ENCODE measurements at places on chromosomes 6 and 20.

DNA sequence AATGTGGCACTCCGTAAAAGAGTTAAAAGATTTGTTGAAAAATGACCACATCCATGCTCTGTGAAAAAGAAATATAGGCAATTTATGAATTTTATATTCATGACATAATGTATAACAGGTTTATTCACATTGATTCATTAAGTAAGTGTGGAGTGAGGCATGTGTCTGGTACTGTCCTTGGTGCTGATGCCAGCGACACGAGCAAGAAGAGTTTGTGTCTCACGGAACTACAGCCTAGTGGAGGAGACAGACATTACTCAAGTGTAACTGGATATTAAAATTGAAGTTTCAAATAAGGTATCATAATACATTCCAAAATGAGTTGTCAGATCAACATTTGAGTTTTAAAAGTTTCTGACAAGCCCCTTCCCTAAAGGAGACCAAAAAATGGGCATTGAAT, 158.2 kb upstream of the PRND start:
- DNase-seq: no peak

DNA sequence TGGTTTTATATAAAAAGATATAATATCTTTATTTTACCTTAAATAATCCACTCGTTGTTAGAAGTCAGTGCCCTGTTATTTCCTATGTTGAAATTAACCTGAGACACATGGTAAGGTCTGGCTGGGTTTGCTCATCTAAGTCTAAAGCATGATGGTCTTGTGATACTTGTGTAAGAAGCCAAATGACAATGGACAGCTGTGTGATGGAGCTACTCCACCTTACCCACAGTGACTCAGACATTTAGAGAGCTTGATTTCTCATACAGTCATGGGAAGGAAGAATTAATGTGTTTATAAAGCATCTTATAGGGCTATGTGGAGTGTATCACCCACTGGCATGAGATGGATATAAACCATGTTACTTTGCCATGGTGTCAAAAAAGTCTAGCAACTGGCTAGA, 11.7 kb downstream of the CTCFL start:
- DNase-seq: no peak

GRCh38 chr20:62739067-62739466, 30.4 kb downstream of the NTSR1 start:
- no peak for DNase-seq

- DNase-seq: no peak
These were observed 135.1 kb upstream of the COL21A1 start for GRCh38 chr6:56382416-56382940.

- no peak for DNase-seq
These were observed 450.8 kb upstream of the SOX4 start for GRCh38 chr6:21142741-21143140.

DNA sequence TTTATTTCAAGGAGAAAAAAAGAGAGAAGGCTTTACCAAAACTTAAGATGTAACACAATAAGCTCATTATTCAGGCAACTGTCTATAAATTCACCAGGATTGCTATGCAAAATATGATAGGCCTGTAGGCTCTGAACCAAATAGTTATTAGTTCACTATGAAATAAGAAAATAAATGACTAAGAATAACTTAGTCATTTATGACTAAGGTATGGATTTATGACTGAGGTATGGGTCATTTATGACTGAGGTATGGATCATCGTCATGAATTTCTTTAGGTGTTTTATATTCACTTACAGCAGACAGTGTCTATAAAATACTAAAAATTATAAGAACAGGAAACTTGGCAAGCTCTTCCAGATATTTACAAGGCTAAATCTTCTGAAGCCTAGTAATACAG, 52.1 kb upstream of the SNX9 start:
- no peak for DNase-seq

GRCh38 chr20:40960521-40960956, 68.1 kb upstream of the TOP1 start:
- DNase-seq: no peak

- no peak for DNase-seq
These were observed 135.0 kb upstream of the SGK1 start for GRCh38 chr6:134452906-134453305.

DNA sequence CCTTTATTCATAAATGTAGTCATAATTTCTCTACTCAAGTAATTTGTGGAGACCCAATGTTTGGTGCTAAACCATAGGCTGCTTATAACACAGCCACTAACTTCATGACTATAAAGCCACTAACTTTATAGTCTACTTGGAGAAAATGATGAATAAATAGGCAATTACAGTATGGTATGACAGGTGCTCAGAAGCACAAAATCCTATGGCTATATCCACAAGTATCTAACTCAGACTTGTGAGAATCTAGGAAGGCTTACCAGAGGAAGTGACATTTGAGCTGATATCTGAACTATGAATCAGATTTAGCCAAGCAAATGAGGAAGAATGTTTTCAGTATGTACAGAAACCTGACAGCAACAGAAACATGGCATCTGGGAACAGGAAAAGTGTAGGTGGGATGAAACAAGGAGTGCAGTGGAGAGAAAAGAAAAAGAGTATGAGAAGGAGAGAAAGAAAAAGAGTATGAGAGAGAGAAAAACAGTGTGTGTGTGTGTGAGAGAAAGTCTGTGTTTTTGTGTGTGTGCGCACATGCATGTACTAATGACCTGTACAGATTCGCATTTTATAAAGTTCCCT, 59.9 kb downstream of the REV3L start:
- no peak for DNase-seq

- DNase-seq: no peak
These were observed 148.3 kb downstream of the SMOC2 start for GRCh38 chr6:168589275-168589674.

DNA sequence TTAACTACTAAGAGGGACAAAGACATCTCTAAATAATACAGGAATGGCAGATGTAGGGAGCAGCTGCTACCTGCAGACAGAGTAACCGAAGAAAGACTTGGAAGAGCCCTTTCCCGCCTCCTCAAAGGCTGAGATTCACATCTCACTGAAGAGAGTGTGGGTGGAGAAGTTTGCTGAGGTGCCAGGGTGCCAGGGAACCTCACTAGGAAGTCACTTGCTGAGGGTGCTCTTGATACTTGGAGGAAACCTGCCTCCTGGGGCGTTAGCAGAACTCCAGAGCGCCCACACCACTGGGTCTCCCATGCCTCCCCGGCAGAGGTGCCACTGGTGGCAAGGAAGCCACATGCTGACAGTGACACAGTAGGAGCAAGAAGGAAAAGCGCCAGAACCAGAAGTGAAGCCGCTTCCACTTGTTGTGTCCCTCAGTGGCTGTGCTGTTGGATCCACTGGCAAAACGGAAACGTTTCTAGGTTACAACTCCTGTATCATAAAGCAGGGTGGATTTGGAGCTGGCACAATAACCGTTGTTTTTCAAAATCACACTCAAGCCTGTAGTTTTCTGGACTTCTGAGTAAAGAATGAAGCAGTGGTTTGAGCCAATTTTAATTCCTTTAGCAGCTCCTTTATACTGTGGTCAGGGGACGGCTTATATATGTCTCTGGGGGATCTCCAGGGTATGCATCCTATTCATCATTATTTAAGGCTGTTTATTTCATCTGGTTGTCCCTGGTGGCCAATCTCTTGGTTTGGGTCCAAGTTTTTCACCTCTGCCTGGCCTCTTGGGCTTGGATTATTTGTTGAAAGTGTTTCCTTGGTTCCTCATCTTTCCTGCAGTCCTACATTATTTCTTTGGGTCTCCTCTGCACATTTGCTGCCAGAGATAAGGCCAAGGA, 64.5 kb downstream of the CDC5L start:
- DNase-seq: no peak

GRCh38 chr20:21548390-21549035, 34.6 kb upstream of the NKX2-2 start:
- no peak for DNase-seq

- no peak for DNase-seq
These were observed 26.9 kb downstream of the ARMC2 start for GRCh38 chr6:108875161-108875555.

- DNase-seq: no peak
These were observed 422.2 kb upstream of the PLCB4 start for GRCh38 chr20:8646716-8647115.

- DNase-seq: no peak
These were observed 5.2 kb downstream of the PRELID3B start for GRCh38 chr20:59037386-59037785.

GRCh38 chr20:8078528-8078914, 53.5 kb upstream of the PLCB1 start:
- DNase-seq: no peak

DNA sequence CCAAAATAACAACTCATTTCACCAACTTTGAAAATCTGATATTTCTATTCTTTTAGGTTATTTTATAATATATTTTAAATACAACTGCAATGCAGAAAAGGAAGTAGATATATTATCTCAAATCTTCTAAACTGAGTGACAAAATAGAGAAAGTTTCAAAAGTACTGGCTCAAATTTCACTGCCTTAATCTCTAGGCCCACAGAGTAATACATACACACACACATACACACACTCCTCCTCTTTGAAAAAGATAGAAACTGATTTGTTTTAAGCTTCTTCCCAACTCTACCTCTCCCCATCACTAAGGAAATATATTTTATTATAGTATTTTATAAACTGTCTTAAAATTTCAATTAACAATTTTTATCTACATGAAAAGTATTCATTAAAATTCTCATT, 36.2 kb downstream of the ARHGAP18 start:
- no peak for DNase-seq

DNA sequence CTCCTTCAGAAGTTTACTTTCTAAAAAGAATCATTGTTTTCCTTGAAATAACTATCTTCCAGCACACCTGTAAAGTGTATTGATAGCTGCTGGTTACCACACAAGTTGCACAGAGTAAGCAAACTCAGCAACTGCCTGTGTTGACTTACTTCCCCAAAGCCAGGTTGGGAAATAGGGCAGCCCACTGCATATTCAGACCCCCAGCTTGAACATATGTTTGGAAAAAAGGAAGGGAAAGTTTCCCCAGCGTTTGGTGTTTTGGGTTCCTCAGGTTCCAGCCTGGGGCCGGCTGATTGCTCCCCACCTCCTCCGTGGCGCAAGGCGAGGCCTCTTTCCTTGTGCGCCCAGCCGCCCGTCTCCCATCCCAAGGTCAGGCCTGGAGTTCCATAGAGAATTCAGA, 70.1 kb upstream of the QKI start:
- DNase-seq: no peak

- no peak for DNase-seq
These were observed 39.3 kb downstream of the GTF2H5 start for GRCh38 chr6:158207422-158207788.

- no peak for DNase-seq
These were observed 3.5 kb downstream of the FOXO3 start for GRCh38 chr6:108564178-108564577.

- no peak for DNase-seq
These were observed 66.1 kb upstream of the MLN start for GRCh38 chr6:33869826-33870423.

GRCh38 chr6:162251257-162251656, 476.3 kb downstream of the PRKN start:
- DNase-seq: no peak

DNA sequence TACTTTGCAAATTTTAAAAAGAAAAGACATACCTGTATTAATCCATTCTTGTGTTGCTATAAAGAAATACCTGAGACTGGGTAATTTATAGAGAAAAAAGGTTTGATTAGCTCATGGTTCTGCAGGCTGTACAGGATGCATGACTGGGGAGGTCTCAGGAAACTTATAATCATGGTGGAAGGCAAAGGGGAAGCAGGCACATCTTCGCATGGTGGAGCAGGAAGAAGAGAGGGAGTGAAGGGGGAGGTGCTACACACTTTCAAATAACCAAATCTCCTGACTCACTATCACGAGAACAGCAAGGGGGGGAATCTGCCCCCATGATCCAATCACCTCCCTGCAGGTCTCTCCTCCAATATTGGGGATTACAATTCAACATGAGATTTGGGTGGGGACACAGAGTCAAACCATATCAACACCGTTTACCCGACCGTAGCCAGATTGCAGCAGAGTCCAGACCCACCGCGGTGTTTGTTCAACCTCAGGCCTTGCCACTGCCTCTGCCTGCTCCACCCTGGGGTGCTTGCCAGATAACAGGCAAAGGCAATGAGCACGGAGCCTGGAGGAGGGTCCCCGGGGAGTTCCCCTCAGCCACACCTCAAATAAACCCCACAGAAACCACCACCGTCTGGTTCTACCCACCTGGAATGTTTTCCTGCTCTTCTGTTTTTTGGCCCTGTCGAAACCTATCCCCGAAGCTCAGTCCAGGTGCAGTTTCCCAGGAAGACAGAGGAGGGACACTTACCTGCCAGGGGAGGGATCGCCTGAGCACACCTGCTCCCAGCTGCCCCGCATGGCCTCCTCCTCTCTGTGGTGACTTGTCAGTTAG, 142.2 kb upstream of the AFDN start:
- no peak for DNase-seq

DNA sequence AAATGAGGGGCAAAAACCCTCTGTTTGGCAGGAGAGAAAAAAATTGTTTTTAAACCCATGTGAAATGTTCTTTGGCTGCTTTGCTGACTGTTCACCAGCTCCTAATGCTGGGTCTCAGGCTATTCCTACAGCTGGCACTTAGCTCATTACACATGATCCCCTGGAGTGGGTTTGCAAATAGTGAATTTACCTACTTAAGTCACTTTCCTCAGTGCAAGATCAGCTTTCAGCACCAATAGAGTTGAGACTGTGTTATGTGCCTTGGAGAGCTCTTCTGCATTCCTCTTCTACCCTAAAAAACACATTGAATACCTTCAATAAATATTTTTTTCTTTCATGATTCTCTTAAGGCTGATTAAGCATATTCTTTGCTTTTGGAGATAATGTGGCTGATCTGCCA, 58.4 kb upstream of the PRDM1 start:
- DNase-seq: no peak

- DNase-seq: no peak
These were observed 187.5 kb upstream of the ECI2 start for GRCh38 chr6:4322846-4323309.

DNA sequence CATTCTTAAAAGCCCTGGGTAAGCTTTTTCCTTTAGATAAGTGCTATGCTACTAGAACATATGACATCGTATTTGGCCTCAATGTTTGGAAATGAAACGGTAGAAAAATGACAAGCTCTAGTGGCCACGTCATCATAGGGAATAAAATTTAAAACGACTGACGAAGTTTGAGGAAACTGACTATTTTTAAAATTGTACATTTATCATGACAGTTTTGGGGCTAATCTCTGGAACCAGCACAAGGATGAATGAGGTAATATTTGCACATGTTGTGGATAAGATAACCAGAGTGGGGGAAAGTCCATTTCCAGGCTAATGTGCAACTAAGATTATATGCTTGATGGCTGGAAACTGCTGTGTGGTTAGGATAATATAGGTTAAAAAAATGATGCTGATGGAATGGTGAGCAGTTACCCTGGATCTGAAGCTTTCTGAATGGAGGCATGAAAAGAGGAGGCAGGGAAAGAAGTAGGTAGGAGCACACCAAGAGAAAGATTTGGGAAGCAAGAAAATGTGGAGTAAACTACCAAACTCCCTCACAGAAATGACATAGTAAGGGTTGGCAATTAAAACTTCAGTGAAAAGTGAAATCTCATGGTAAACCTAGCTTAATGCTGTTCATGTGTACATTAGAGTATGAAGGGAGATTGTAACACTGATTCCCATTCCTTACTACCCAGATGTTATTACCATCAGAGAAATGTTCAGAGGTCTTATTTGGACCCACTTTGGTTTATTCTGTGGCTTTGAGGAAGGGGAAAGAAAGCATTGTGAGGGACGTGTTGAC, 42.7 kb upstream of the CEP162 start:
- no peak for DNase-seq

GRCh38 chr6:132590362-132590761, 821 bp upstream of the TAAR5 start:
- DNase-seq: no peak

- no peak for DNase-seq
These were observed 578.3 kb downstream of the HACE1 start for GRCh38 chr6:104281370-104281769.

Measured in NCI-H1930 (cell line).